Ammon's horn (tissue), 1 donor: ENCODE measurements at places on chromosomes 4 and X.
A peak's percentile ranks its signal among the peaks of the same experiment; 100 is the strongest.

GRCh38 chrX:32185160-32185559 lies 1026.2 kb downstream of the DMD start:
- no peak for DNase-seq

DNA sequence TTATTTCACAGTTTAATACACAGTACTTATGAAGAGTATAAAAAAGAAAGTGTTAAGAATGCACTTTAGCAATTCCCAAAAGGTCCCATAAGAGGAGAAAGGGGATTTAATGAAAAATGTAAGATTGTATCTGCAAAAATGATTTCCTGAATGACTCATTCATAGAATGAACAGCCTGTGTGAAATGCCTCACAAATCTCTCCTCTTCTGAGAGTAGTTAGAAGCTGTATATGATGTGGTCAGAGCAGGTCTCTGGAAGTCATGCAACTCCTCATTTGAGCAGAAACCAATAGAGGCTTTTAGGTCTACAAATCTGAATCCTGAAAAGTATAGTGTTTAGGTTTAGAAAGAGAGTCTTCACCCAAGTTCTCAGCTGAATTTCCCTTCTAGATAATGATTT lies 381.3 kb upstream of the INTU start:
- DNase-seq, result no peak

GRCh38 chr4:169115897-169116254 lies 105.8 kb upstream of the CBR4 start:
- peak; percentile 32 for DNase-seq

- no peak for DNase-seq
Measured at GRCh38 chr4:174928174-174928573, 10.0 kb downstream of the ADAM29 start.

DNA sequence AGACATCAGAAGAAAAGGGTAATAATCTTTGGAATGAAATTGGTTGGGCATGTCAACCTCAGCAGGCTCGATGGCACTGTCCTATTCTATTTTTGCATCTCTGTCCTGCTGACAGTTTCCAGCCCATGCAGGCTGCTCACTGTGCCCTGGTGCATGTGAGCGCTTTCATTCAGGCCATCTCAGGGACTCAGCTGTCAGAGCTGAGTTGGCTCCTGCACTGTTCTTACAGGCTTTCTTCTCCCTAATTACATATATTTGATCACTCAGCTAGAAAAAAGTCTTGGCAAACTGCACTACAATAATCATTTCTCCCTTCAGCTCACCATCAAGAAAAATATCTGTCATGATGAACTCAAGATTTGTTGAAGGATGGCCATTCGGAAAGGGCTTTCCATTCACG lies 84.7 kb downstream of the RASL11B start:
- no peak for DNase-seq

- DNase-seq, result no peak
Measured at GRCh38 chr4:8472689-8473197, 32.2 kb downstream of the TRMT44 start.

DNA sequence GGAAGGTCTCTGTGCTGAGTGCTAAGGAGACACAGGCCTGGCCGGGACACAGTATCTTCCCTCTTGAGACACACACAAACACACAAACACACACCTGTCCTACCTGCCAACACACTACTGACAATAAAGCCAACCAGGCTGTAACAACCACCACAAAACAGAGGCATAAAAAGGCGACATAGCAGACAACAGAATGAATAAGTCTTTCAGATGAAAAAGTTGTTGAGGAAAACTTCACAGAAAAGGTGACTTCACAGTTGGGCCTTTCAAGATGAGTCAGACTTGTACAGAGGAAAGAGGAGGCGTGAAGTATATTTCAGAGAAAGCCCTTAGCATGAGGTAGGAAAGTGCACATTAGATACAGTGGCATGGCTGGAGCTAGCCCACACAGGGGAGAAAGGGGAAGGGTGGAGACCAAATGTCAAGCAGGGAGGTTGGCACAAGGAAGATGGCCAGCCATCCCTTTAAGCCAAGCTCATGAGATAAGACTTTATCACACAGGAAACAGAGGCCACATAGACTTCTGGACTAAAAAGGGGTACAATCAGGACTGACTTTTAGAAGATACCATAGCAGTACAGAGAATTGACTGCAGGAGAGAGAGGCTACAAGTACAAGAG lies 54.0 kb downstream of the SLC9A7 start:
- DNase-seq, result no peak

DNA sequence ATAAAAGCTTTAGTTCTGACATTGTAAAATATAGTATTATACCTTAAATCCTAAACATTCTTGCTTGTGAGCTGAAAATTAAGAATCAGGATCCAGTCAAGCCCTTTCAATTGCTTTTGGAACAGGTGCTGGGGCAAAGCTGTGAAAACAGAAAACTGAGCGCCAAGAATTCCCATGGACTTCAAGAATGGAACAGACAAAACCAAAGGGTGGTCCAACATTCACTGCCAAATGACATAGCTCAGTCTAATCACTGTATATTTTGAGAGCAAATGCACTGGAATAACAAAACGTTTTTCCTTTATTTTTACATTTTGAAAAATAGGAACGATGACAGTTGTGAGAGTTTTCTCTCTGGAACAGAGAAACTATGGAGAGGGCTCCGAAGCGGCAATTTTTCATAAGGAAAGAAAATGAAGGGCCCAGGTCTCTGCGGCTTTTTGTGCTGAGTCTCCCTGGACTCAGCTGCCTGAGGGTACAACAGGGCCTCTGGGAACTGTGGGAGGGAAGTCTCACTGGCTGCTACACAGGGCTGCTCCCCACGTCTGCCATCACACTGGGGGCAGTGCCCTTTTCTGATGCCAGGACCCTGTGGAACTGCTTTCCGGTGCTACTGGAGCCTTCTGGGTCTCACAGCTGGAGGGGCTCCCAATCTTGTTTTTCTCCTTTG lies 56.0 kb upstream of the BMPR1B start:
- no peak for DNase-seq

DNA sequence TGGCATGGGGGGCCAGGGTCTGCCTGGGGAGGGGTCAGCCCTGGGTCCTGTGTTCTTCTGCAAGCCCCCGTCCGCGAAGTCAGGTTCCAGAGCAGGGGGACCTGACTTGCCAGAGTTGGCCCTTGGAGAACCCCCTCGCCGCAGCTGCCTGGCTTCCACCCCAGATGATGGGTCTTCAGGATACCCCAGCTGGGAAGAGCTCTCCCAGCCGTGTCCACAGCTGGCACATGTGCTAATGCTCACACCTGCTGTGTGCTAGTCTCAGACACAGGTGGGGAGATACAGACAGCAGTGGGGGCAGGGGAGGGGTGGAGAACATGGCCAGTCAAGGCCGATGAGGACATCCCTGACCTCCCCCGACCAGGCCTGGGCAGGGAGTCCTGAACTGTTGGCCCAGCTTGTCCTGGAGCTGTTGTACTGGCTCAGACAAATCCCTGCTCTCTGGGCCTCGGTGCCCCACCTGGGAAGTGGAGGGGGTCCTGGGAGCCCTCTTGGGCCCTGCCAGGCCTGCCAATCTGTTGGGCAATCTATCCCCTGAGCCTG lies 3.5 kb downstream of the ADRA2C start:
- DNase-seq, result no peak

- peak; percentile 81 for DNase-seq
Measured at GRCh38 chr4:114598191-114599121, at the start of gene UGT8. Gene UGT8, plus strand, starts transcription at chr4:114598807. Its CDS starts 24,074 bp downstream, at chr4:114622881.

DNA sequence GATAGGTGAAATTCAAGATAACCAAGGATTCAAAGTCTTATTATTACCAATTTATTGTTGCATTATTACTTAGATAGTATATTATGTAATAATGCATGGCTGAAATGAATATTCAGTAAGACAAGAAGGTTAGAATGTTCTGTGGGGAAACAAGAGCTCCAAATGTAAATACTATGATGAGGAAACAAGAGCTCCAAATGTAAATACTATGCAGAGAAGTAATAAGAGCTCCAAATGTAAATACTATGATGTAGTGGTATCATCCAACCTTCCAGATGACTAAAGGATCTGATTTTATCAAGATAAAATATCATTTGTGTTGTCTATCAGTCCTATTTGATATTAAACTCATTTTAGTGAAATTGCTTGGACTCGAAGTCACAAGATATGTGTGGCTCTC lies 82.2 kb upstream of the PCDH18 start:
- no peak for DNase-seq

DNA sequence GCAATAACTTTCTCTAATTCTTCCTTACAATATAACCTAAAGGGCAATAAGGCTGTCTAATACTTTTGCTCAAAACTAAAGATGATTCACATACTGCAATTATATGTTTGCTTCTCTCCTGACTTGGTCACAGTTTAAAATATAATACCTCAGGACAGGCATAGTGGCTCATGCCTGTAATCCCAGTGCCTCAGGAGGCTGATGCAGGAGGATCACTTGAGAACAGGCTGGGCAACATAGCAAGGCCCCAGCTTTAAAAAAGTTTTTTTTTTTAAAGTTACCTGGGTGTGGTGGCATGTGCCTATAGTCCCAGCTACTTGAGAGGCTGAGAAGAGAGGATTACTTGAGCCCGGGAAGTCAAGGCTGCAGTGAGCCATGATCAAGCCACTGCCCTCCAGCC lies 229.7 kb upstream of the GALNT7 start:
- DNase-seq, result no peak

GRCh38 chr4:18213576-18214198 lies 192.1 kb upstream of the LCORL start:
- no peak for DNase-seq

GRCh38 chr4:138871555-138871875 lies 144.1 kb upstream of the NOCT start:
- DNase-seq, result no peak

GRCh38 chr4:5055411-5055810 lies 4.1 kb downstream of the STK32B start:
- no peak for DNase-seq

GRCh38 chr4:39362827-39363226 lies 3.3 kb downstream of the RFC1 start:
- no peak for DNase-seq

GRCh38 chr4:109434007-109434971 lies 674 bp downstream of the SEC24B start:
- DNase-seq, result peak; percentile 33

DNA sequence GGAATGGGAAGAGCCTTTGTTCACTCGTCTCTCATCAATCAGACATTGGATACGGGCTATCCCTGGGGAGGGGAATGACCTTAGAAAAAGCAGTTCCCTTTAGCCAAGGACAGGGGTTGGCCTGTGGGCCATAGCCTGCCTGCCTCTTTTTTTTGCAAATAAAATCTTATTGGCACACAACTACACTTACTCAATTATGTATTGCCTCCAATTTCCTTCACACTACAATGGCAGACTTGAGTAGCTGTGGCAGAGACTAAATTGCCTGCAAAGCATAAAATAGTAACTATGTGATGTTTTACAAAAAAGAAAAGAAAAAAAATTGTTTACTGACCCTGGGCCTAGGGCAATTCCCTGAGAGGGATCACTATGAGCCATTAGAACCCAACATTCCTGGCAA lies 23.4 kb downstream of the PPP1R2C start:
- DNase-seq, result no peak

DNA sequence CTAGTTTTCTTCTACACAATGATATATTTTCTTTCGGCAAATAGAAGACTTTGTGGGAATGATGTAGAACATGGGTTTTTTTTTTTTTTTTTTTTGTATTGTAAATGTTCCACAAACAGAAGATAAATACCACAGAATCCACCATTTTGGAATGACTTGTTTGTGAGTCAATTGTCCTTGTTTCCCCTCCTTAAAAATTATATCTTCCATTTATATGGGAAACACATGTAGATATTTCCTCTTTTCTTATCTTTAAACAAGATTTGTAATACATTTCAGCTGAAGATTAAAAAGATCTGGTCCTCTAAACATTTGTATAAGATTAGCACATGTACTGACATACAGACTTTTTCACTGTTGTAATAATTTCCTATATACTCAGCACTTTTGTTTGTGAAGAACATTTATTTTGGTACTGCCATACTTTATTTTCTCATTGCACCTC lies 304.6 kb downstream of the SPRY1 start:
- no peak for DNase-seq

GRCh38 chr4:102305666-102306065 lies 39.6 kb downstream of the SLC39A8 start:
- DNase-seq, result no peak

DNA sequence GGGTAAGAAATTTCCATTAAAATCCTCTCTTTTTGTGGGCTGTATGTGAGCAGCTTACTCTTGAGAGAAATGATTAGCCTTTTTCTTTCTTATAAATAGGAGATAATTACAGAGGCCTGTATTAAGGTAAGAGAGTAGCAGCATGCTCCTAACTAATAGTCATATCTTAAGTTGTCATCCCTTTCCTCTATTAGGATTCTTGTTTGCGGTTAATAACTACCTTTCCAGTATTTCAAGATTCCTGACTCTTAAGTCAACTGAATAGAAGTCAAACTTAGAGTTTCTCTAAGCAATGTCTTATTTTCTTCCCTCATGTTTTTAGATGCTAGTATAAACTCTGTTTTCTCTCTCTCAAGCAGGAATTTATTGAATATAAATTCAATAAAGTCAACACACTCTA lies 139.9 kb upstream of the GPRIN3 start:
- DNase-seq, result no peak

DNA sequence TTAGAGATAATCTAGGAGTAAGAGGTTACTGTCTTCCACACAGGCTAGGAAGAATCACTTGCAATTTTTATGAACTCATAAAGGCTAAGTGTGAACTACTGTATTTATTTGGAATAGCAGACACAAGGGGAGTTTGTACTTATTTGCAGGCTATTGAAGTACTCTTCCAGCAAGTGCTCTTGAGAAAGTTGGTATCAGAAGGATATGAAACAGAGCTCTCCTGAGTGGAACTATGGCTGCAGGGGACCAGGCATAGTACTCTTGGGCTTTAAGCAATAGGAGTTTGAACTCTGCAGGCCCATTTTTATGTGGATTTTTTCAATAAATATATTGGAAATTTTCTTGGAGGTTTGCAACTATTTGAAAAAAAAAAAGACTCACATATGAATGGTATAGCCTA lies 756.3 kb upstream of the ATOH1 start:
- no peak for DNase-seq

- DNase-seq, result no peak
Measured at GRCh38 chr4:158599765-158600498, 71.8 kb downstream of the C4orf46 start.

DNA sequence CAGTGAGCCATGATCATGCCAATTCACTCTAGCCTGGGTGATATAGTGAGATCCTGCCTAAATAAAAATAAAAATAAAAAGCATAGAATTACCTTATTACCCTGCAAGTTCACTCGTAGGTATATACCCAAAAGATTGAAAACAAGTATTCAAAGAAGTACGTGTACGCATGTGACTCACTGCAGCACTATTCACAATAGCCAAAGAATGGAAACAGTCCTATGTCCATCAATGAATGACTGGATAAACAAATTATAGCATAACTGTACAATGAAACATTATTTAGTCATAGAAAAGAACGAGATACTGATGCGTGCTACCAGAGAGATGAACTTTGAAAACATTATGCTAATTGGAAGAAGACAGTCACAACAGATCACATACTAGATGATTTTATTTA lies 204.6 kb upstream of the DIAPH2 start:
- no peak for DNase-seq

- DNase-seq, result no peak
Measured at GRCh38 chr4:6826781-6827508, 44.4 kb downstream of the KIAA0232 start.

GRCh38 chr4:127642169-127642568 lies 9.4 kb downstream of the INTU start:
- DNase-seq, result no peak
